ENCODE measurements at places on chromosomes 4 and X.

DNA sequence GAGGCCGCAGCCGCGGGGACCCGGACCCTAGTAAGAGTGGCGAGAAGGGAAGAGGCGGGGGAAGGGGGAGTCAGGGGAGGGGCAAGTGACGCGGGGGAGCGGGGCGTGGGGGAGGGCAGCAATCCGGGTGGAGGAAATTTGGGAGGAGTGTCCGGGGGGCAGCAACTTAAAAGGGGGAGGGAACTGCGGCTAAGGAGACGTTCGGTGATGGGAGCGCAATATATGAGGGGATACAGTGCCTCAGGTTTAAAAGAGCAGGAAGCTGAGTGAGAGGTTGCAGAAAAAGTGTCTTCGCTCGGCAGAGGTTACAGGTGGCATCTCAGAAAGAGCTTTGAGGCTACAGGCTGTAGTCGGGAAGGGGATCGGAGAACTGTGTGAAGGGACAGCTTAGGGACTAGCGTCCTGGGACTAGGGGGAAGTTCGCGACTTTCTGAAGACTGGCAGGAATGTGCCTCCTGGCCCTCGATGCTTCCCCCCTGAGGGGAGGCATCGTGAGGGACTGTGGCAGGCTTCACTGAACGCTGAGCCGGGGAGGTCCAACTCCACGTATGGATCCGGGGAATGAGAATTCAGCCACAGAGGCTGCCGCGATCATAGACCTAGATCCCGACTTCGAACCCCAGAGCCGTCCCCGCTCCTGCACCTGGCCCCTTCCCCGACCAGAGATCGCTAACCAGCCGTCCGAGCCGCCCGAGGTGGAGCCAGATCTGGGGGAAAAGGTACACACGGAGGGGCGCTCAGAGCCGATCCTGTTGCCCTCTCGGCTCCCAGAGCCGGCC lies 519 bp downstream of the FOXO4 start:
- DNase-seq, result peak; percentile 68

DNA sequence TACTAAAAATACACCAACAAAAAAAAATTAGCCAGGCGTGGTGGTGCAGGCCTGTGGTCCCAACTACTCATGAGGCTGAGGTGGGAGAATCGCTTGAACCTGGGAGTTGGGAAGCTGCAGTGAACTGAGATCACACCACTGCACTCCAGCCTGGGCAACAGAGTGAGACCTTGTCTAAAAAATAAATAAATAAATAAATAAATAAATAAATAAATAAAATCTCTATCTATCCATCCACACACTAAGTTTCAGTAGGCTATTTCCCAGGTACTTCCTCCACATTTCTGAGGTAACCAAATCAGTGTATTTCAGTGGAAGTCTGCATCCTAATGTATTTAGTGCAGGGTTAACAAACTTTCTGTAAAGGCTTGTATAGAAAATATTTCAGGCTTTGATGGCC lies 10.9 kb downstream of the ABRAXAS1 start:
- no peak for DNase-seq

DNA sequence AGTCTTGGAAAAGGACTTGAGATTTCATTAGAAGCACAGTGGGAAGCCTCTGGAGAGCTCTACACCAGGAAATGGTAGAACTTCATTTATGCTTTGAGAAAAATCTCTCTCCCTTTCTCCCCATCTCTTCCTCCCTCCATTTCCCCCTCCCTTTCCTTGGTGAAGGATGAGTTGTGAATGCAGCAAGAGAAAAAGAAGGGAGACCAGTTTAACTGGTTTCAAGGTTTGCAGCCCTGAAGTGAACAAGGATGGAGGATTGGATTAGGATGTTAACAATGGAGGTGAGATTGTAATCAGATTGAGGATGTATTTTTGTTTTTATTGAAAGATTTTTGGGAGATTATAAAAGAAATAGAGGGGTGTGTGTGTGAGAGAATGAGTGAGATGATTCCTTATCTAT lies 99.5 kb downstream of the ANK2 start:
- DNase-seq, result no peak

DNA sequence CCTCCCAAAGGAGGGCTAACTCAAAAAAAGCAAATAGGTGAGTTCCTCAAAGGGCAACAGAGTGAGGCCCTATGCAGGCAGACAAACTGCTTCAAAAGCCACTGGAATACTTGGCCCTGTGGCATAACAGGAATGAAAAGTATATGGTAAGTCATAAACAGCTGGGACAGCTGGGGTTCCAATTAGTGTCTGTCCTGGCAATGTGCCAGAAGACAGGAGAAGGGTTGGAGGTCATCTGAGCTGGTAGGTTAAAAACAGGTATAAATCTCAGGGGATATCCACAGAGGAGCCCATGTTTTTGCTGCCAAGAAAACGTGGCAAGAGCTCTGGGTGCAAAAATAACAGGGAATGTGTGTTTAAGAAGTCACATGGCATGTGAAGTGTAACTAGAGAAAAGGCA lies 111.6 kb downstream of the APOOL start:
- no peak for DNase-seq

DNA sequence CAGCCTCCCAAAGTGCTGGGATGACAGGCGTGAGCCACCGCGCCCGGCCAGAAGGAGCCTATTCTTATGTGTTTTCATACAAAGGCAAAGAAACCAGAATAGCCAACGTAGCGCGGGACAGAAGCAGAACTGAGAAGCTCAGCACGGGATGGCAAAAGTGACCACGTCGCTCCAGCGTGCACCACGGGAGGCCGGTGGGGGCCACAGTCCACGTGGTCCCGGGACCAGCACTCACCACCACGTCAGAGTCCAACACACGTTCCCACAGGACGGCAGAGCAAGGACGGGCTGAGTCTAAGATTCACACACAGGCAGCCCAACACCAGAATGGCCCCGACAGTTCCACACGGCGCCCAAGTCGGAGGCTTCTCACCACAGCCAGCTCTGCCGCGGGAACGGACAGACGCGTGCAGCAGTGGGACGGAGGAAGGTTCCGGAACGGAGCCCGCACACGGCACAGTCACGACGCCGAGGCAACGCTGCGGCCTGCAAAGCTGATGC lies 18.8 kb upstream of the GTPBP6 start:
- no peak for DNase-seq

GRCh38 chrX:103517246-103517645 lies 2.0 kb downstream of the RAB40A start:
- no peak for DNase-seq

DNA sequence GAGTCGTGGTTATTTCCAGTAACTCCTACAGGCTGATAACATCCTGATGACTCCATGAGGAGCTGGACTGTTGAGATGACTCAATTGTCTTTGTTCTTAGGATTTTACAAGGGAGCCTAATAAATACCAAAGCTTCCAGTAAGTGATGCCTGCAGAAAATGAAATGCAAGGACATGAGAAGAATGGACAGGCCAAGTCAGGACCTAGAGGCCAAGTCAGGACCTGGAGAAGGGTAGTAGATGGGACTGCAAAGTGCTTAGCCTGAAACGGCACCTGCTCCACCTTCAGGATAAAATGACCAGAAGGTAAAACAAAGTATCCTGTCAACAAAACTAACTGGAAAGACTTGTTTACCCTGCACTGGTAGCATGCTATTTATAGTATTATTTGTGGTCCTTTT lies 6.4 kb upstream of the SLC10A6 start:
- no peak for DNase-seq

GRCh38 chrX:9670136-9670814 lies 95.4 kb downstream of the GPR143 start:
- DNase-seq, result no peak

DNA sequence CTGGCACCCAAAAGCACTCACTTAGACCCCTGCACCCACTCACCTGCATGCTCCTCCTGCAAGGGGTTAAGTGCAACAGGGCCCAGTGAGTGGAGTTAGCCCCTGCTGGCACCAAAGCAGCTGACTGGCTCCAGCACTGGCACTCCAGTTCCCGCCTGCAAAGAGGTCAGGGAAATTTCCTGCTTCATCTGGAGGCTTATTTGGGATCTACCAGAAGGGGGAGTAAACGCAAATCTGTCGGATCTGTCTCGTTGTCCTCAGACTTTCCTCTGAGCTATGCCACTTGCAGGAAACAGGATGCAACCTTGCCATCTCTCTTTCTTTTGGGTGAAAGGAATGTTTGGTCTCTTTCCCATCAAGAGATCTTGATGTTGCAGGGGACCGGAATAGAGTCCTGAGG lies 435.6 kb downstream of the PCDH10 start:
- DNase-seq, result no peak

- DNase-seq, result peak; percentile 50
Measured at GRCh38 chrX:13699183-13699826, 10.4 kb downstream of the RAB9A start.

- no peak for DNase-seq
Measured at GRCh38 chr4:11228530-11228929, 200.2 kb downstream of the HS3ST1 start.

- no peak for DNase-seq
Measured at GRCh38 chr4:138051157-138051556, 191.0 kb downstream of the SLC7A11 start.

DNA sequence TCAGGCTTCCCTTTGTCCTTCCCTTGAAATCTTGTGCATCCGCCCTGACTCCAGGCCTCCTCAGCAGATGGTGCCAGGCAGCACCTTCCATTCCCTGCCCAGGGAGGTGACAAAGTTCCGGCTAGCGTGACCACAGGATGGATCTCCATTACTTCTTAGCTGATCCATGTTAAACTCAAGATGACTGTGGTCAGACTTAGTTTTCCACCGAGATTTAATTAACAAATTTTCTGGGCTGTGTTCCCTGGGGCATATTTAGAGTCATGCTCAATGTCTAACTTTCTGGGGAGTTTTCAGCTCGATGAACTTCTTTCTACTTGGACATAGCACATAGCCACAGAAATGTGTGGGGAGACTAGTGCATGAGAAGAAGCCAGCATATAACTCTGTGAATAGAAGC lies 215.1 kb upstream of the SFRP2 start:
- no peak for DNase-seq

- peak; percentile 36 for DNase-seq
Measured at GRCh38 chrX:56802921-56803849, 74.1 kb downstream of the NBDY start.

DNA sequence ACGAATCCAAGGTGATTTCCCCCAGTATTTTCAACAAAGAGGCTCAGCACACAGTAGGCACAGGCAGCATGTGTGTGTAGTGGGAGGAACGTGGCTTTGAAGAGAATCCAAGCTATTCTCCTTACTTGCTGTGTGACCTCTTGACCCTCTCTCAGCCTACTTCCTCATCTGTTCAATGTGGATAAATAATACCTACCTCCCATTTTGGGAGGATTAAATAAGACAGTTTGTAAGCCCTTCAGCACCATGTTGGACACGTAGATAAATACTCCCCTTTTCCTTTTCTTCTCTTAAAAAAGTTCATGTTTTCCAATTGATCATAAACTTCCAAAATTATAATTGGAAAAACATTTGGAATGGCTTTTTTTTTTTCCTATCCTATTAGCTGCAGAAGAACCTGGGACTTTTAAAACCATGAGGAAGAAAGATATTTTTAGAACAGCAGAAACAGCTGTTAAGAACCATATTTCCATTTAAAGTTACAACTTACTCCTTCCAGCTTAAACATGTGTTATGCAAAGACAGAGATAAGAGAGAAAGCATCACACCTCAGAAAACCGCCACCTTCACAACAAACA lies 56.1 kb upstream of the TMEM131L start:
- DNase-seq, result no peak

DNA sequence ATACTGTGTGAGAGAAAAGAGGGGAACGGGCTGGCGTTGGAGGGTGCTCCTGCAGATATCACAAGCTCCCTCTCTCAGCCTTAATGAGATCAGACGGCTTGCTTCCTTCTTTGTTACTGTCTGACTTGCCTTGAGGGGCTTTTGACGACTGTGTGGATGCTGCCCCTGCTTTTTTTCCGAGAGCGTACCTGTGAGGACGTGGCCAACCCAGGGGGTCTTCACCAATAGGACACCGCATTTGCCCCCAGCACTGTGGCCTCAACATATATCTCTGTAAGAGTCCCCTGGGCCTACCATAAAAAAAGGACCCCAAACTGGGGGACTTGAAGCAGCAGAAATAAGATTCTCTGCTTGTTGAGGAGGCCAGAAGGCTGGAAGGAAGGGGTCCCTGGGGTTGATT lies 143.9 kb downstream of the SHOX start:
- DNase-seq, result no peak

- no peak for DNase-seq
Measured at GRCh38 chr4:41146716-41147506, 67.4 kb downstream of the APBB2 start.

GRCh38 chr4:118983293-118983692 lies 94.6 kb downstream of the SYNPO2 start:
- DNase-seq, result no peak

DNA sequence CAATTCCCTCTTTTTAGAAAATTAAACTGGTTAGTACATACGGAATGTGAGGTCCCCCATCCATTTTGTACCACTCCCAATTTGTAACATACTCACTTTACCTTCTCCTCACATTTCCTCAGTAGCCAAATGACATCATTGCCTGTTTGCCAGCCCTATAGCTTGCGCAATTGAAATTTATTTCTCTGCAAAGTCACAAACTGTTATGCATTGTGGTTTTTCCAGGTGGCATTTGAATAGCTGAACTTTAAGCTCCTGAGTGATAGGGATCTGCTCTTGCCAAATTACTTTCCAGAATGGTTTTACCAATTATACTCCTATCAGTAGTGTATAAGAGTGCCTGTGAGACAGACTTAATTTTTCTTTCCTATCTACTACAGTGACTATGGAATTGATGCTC lies 7.7 kb downstream of the COL4A5 start:
- DNase-seq, result no peak

DNA sequence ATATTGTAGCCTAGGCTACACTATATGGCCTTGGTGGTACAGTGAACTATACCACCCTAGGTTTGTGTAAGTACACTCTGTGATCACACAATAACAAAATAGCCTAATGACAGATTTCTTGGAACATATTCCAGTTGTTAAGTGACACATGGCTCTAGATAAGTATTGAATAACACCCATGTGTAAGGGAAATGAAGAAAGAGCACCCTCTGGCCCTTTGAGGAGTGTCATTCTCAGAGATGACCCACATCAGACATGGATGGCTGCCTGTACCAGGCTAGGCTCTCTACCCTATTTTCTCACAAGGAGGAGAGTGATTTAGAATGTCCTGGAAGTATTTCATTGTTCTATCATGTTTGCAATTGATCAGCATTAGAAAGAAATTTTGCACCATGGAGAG lies 61.7 kb downstream of the HAND2 start:
- no peak for DNase-seq

DNA sequence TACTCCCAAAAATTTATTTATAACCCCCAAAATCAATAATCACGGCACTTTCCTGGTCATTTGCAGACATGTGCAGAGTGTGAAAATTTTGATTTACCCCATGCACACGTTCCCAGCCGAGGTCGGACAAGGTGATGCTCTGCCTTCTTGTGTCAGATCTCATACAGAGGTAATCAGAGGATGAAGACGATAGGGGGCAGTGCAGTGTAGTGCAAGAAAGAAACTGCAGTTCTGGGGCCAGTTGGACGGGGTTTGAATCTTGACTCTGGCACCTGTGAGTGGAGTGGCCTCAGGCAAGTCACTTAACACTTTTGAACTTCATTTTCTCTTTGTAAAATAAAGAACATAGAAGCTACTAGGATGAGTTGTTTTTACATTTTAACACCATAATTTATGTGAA lies 88.4 kb downstream of the FRMPD3 start:
- DNase-seq, result peak; percentile 13

GRCh38 chr4:143207555-143207954 lies 22.8 kb downstream of the USP38 start:
- no peak for DNase-seq

Data from GM13976 (cell line).